BE2C (cell line): ENCODE measurements at places on chromosomes 2 and 18.
A peak's percentile ranks its signal among the peaks of the same experiment; 100 is the strongest.

GRCh38 chr2:10817413-10817812, 4.8 kb upstream of the PDIA6 start:
- peak; percentile 52 for DNase-seq

GRCh38 chr18:50992351-50992762, 24.5 kb downstream of the ELAC1 start:
- no peak for DNase-seq

DNA sequence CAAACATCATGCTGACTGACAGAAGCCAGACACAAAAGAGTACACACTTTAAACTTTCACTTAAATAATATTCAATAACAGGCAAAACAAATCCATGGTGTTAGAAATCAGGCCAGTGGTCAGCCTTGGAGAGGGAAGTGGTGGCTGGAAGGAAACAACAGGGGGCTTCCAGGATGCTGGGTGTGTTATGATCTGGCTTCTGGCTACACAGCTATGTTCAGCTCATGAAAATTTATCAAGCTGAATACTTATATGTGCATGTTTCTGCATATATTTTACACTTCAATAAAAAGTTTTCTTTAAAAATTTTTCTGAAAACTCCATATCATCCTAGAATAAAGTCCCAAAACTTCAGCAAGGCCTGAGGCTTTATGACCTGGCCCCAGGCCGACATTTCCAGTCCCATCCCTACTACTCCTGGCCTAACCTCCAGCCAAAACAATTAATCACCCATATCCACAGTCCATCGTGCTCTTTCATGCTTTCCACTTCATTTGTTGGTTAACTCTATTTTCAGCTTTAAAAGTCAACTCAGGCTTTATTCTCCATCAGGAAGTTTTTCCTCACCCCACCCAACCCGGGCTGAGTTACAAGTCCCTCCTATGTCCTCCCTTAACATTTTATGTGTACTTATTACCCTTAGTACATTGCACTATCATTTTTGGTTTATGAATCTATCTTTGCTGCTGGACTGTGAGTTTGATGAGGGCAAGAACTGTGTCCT, 27.9 kb upstream of the SPTBN1 start:
- no peak for DNase-seq

DNA sequence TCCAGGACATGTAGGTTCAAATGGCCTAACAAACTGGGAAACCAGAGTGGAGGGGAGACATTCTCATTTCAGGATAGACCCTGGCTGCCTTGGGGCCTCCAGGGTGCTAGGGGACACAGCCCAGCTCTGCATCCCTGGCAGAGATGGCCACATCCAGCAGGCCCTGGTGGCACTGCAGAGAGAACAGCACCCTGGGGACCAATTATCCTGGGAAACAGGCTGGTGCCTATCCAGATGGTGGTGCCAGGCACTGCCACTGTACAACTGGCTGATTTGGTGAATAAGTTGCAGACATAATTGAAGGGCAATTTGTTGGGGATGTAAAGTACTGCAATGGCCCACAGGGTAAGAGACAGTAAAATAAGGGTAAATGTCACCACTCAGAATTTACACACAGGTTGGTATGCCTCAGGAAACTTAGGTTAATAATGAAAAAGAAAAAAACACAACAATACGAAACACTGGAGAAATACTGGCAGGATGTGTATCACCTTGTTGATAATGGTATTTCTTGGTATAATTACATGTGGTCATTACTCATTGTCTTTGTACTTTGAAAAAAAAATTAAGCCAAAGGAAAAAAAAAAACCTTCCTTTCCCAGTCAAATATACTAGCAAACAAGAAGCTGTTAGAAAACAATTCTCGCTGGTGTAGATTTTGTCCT, 12.8 kb upstream of the SFTPB start:
- peak; percentile 31 for DNase-seq

GRCh38 chr2:152093464-152093863, 5.4 kb downstream of the CACNB4 start:
- DNase-seq = no peak

- DNase-seq = no peak
These were observed 504.3 kb upstream of the ID2 start for GRCh38 chr2:8177566-8177965.

DNA sequence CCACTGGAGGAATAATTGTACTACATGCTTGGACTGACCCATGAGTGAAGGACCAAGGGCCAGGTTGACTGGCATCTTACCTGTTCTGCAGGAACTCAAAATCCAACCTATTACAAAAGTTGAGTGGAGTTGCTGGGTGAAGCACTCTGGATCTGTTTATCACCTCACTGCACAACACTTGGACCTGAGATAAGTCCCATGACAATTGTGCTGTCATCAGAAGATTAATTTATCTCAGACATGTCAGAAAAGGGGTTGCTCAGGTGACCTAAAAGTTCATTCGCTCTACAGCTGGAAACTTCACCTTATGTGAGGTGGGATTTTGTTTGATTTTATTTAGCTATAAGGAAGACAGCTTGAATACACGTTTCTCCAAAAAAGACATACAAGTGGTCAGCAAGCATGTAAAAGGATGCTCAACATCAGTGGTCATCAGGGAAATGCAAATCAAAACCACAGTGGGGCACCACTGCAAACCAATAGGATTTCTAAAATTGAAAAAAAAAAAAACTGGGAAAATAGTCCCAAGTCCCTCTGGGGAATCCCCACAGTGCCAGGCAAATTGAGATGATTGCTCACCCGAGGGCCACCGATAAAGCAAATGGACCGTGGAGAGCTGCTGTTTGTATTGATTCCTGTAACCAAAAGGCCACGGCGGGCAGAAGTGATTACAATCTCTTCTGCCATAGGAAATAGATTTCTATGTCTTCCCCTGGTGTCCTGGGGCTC, 65.8 kb upstream of the SLC35F5 start:
- no peak for DNase-seq

GRCh38 chr2:191614759-191615158, 63.2 kb upstream of the NABP1 start:
- no peak for DNase-seq

- DNase-seq = no peak
These were observed 26.1 kb downstream of the RAB31 start for GRCh38 chr18:9734189-9734588.

DNA sequence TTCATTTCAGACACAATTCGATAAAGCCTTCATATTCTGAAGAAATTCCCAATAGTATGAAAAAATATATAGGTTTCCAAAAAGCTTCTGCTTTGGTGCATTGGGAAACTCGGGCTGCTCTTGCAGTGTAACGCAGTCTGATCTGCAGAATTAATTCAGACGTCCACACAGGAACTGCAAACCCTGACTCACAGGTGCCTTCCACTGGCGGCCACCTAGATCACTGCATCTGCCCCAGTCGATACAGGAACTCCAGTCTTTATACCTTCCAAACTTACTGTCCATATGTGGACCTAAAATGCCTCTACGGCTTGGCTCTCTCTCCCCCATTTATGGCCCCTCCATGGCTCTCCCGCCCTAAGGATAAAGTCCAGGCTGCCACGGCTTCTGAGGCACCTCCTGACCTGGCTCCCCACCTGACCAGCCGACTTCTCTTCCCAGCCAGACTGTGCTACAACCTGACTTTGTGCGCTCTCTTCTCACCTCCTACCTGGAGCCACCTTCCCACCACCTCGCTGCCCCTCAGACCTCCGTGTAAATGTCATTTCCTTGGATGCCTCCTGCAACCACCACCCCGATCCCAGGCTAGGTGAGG, 39.7 kb downstream of the L3MBTL4 start:
- no peak for DNase-seq

- no peak for DNase-seq
These were observed 189.7 kb downstream of the TMEM247 start for GRCh38 chr2:46669016-46669415.

DNA sequence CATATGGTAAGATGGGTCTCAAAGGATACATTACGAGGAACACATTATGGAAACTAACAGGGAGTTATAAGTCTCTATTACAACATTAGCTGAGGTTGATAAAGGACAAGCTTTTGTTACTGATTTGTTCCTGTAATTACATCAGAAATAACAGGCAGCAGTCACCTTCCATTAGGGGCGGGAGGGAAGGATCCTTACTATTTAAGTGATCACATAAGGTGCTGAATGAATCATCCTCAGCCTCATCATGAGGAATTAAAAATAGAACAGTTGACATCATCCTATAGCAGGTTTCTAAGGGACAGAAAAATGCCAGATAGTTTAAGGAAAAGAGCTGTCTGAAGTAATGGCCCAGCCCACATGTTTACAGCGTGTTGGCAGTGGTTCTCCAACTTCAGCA, 86.9 kb upstream of the MGAT5 start:
- no peak for DNase-seq

DNA sequence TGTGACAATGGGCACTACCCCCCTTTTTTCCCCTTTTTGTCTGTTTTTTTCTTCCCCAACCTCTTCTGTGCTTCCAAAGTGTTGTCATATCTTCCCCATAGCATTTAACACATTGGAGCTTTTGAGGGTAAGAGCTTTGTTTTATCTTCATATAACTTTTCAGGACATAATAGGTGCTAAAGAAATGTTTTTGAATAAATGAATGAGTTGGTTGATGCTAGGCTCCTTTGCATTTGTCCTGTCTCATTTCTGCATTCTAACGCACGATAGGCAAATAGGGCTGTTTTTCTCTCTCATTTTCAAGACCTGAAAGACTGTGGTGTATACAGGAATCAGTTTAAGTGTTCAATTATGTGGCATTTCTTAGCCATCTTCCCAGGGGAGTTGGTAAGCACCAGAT, 832 bp upstream of the COPS7B start:
- no peak for DNase-seq

DNA sequence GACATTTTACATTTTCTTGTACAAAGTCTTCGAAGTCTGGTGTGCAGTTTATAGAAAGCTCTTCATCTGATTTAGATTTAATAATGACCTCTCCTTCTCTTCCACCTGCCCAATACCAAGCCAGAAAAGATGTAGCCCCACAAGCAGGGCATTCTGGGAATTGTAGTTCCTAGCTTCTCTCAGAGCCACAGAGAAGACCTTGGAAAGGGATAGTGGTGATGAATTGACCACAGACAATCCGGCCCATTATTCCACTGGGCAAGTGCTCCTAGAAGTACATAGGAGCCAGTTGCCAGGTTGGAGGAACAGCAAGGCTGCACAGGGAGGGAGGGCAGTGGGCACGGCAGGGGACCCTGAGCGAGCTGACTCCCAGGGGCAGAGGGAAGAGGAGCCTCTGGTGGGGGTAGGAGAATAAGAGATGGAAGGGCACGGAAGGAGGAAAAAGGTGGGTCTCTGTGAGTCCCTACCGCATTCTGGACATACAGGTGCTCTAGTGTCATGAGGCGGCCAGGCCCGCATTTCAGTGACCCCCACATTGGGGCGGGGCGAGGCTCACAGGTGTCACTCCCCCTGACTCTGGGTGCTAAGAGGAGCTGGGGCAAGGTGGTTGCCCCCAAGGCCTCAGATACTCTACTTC, 152.5 kb upstream of the HAAO start:
- DNase-seq = no peak

GRCh38 chr2:105183555-105184323, 57.8 kb upstream of the GPR45 start:
- no peak for DNase-seq

DNA sequence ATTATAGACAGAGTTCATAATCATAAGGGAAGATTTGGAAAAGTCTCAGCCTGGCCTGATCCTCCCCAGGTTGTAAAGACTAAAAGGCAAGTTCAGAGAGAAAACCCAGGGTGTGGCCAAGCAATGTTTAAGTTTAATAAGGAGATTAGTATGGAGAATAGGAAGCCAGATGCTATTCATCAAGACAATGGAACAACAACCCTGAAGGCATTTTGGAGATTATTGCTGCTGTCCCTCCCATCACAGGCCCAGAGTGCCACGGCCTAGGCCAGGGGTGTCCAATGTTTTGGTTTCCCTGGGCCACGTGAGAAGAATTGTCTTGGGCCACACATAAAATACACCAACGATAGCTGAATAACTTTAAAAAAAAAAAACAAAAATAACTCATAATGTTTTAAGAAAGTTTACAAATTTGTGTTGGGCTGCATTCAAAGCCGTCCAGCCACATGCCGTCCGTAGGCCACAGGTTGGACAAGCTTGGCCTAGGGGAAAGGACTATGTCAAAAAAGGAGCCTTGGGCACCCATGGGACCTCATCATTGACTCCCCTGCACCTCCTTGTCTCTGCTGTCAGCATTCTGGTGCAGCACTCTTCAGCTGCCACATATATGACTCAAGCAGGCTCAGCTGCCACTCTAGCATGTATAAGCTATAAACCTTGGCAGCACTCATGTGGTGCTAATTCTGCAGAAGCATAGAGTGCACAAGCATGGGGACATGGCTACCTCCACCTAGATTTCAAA, 20.8 kb downstream of the DPP4 start:
- DNase-seq = no peak

DNA sequence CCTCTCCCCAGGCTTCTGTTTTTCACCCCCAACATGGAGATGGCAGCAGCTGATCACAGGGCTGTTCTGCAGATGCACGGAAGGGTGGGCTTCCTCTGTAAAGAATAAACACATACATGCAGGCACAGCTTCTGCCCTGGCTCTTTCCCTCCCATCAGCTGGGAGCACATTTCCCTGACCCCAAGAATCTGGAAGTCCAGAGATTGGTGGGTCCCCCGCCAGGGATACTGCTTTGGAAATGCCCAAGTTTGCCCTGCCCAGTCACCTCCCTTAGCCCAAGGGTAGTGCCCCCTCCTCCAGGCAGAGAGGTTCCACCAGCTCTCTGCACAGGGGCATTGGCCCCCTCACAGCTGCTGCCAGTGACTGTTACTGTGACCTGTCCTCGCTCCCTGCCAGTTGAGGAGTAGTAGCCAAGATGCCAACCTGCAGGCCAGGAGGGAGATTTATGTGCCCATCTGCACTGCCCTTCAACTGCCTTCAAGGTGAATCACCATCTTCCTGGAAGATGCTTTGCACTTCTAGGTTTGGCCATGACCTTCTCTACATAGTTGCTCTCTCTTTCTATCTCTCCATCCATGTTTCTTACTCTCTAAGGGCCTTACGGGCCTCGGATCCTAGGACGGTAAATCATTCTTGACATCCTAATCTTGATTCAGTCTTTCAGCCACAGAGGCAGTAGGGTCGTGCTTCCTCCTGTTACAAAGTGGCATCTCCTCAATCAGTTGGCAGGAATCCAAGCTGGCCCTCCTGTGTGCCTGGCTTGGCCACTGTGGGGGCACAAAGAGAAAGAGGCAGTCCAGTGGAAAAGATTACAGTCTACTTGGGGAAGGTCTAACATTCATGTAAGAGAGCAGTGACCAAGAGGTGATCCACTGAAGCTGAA, 121.8 kb downstream of the CTIF start:
- DNase-seq = peak; percentile 48

DNA sequence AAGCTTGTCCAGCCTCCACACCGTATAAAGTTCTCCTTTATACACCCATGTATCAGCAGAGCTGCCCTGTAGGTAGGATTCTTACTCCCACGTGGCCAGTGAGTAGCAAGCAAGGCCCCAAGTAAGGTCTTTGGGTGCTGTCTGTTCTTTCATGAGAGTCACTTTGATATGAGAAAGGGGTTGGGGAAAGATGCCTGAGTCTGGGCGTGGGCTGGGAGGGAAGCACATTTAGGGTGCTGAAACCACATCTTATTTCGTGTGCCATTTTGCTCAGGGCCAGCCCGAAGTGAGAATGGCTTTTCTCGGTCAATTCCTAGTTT, 436 bp upstream of the ITPRIPL1 start:
- no peak for DNase-seq

- DNase-seq = no peak
These were observed 44.6 kb downstream of the SMAD4 start for GRCh38 chr18:51074605-51075004.
